ENCODE measurements at places on chromosomes 12 and 14. TPM values are rescaled to one million over a fixed set of nuclear protein-coding genes. Genes with fewer than 3 reads are reported as not detected.

MYF6 gene
- not detected for total RNA-seq

RNASE7 gene
- total RNA-seq: not detected

AQP5 gene
- total RNA-seq: 0.09 TPM

CCDC196 gene
- not detected for total RNA-seq

GLIPR1L2 gene
- total RNA-seq: 0.18 TPM

KCNK13 gene
- not detected for total RNA-seq
